ENCODE measurements at places on chromosomes 6 and 20.

DNA sequence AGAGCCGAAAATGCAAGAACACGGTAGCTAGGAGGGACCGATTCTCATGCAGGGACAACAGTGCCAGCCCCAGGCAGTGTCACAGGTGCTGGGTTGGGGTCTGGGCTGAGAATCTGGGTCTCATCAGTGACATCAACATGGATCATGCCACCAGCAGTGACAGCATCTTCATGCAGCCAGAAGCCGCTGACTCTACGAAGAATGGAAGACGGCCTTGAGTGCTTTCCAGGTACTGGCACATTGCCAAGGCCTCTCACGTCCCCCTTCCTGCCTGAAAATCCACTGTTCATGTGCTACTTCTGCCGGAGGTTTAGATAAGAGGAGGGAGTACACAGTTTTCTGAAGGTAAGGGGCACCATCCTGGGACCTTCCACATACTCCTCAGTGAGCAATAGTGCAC is 141.1 kb upstream of the FOXQ1 start:
- DNase-seq: no peak

GRCh38 chr20:35648836-35649235 is 15.9 kb downstream of the CPNE1 start:
- no peak for DNase-seq

- no peak for DNase-seq
Measured at GRCh38 chr6:56420296-56420695, 172.9 kb upstream of the COL21A1 start.

DNA sequence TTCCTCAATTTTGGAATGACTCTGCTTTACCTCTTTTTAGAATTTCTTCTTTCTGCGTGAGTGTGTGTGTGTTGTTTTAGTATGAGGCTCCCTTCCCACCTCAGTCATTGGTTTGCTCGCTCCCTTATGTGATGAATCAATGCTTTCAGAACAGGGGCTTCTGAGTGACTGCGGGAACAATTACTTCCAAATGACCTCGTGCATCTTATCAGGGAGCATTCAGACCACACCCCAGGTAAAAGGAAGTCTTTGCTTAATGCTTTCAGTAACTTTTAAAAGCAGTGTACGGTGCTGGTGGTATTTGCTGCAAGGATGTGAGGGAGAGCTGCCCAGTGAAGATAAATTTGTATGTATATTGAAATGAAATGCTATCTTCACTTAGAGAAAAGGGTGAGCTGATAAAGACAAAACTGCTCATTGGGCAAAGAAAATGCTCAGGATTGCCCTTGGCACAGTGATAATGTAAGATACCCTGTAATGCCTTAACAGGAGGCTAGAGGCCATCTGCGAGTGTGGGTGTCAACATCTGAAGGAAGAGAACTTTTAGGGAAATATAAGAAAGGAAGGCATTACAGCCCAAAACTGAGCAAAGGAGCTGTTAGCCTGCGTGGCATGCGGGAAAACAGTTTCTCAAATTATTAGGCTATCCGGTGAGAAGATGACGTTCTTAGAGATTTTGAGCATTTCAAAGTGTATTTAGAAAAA is at the start of gene MLIP:
TSS of gene MLIP (plus strand) at position 103 of the 705 bp plus-strand sequence. CDS start at position 140, 37 bp downstream.
- no peak for DNase-seq

GRCh38 chr6:70113171-70113570 is 189.7 kb downstream of the COL9A1 start:
- DNase-seq: no peak

- DNase-seq: no peak
Measured at GRCh38 chr6:119128252-119128912, 49.9 kb upstream of the FAM184A start.

- DNase-seq: no peak
Measured at GRCh38 chr6:128233531-128233930, 286.9 kb downstream of the PTPRK start.

GRCh38 chr6:133807501-133807900 is 81.4 kb upstream of the TCF21 start:
- no peak for DNase-seq

DNA sequence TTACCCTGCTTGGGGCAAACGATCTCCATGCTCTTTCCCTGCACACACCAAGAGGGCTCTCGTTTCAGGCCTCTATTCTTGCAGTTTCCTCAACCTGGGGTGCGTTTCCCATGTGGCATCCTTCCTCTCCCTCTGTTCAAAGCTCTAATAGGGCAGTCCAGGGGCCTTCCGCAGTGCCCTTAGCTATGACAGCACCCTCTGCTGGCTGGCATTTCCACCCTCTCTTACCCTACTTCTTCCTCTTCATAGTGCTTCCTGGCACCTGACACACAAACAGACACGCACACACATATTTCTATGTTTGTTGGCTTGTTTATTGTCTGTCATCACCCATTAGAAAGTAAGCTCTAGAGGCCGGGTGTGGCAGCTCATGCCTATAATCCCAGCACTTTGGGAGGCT is 294.0 kb downstream of the CLIC5 start:
- no peak for DNase-seq

DNA sequence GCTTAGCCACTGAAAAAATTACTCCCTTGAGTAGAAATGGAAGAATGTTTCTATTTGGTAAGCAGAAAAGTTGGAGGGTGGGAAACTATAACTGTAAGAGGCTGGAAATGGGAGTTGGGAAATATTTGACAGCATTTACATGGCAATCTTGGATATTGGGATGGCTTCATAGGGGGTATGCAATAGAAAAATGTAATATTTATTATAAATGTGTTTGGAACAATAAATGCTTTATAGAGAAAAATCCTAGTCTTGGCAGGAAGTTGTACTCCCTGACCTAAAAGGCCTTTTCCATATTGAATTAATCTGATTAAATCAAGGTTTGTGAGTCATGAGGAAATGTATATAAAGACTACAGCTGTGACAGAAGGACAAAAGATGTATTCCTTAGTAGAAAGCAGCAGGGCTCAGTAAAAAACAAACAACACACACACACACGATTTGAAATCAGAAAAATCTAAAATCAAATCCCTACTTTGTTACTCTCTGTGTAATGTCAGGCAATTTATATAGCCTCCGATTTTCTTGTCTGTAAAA is 272.3 kb downstream of the CD109 start:
- DNase-seq: no peak

GRCh38 chr20:57698116-57698866 is 11.5 kb downstream of the PMEPA1 start:
- DNase-seq: peak; percentile 99

DNA sequence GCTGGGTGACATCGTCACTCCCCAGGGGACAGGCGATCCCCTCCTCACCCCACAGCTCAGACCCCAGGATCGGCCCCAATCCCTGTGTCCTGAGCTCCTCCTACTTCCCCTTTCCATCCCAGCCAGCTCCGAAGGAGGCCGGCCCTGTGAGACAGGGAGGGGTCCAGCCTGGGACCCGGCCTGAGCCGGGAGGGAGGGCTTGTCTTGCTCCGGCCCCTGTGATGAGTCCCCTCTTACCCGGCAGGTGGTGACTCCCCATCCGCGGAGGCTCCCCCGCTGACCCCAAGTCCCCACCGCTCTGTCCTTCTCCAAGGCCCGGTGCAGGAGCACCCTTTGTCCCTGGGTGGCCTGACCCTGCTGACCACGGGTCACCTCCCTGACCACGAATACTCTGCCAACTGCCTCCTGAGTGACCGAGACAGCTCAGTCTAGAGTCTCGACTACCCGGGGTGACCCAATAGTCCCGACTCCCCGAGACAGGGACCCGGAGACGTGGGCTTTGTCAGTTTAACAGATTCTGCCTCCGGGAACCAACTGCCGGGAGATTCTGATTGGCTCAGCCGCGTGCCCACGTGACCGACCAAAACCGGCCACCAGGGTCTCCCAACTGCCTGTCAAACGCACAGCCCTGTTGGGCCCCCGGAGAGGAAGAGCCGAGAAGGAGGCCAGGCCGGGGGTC is 187.4 kb upstream of the PROKR2 start:
- no peak for DNase-seq

GRCh38 chr6:118735320-118735719 is 83.9 kb upstream of the CEP85L start:
- DNase-seq: no peak

GRCh38 chr6:104995989-104996617 is 39.2 kb downstream of the LIN28B start:
- DNase-seq: no peak

GRCh38 chr6:134622382-134623173 is 304.7 kb upstream of the SGK1 start:
- no peak for DNase-seq

- no peak for DNase-seq
Measured at GRCh38 chr6:38212579-38212978, 393.1 kb downstream of the ZFAND3 start.

All from RCC 7860 (cell line).